ENCODE measurements at places on chromosomes 16 and 17.

DNA sequence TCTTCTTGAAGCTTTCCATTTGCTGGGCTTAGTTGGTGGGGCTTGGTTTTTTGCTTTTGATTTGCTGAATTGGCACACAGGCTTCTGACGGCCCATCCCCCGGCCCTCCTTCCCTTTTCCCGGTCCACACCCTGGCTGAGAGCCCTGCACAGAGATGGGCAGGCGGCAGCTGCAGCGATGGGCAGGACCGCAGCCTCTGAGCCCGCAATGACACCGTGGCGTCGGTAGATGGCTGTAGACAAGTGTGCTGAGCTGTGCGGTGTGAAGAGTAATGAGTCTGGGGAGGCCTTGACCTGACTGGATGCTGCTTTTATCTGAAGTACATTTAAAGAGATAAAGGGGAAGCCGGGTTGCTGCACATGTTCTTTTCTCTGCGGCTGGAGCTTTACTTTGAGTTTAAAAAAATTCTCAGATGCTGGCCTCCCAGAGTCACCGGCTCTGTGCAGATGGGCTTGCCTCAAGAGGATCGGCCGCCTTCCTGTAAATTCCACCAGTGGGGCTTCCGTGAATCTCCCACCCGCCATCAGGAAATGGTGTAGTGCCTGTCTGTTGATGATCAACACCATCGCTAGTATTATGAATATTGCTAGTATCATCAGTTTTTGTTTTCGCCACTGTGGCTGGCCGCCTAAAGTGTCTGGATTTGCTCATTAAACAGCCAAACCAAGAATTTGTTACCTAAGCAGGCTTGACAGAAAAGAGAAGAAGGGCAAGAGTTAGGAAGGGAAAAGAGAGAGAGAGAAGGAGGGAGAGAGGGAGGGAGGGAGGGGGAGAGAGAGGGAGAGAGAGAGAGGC is 245.6 kb upstream of the RBFOX1 start:
- no peaks in the 10 kb centered on the region for H3K4me1 ChIP-seq
- H3K4me3 ChIP-seq = no peak overlapping the region
- no peaks in the 10 kb centered on the region for H3K27me3 ChIP-seq
- H3K27ac ChIP-seq = no peak overlapping the region
- no peak for DNase-seq

DNA sequence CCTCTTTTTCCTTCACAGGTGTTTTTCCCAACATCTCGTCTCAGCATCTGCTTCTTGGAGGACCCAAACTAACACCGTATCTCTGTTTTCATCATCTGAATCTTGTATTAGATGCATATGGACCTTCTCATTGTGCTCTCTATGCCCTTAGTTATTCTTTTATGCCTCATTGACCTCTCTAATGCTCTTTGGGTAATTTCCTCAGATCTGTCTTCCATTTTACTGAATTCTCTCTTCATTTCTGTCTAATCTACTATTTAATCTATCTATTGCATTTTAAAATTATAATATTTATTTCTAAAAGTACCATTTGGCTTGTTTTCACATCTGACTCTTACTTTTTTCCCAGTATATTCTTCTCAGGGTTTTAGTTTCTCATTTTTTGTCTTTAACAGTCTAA is 81.1 kb downstream of the PITPNC1 start:
- peak overlapping the region; percentile 92 for H3K27ac ChIP-seq
- no peaks in the 10 kb centered on the region for H3K27me3 ChIP-seq

GRCh38 chr17:60724647-60725046 is 47.0 kb downstream of the BCAS3 start:
- H3K27ac ChIP-seq = no peak overlapping the region
- no peak for DNase-seq

- no peaks in the 10 kb centered on the region for H3K27me3 ChIP-seq
- no peaks in the 10 kb centered on the region for H3K4me1 ChIP-seq
- DNase-seq = no peak
- no peak overlapping the region for H3K4me3 ChIP-seq
Observed at GRCh38 chr17:36505171-36505570, 18.7 kb downstream of the ZNHIT3 start.

DNA sequence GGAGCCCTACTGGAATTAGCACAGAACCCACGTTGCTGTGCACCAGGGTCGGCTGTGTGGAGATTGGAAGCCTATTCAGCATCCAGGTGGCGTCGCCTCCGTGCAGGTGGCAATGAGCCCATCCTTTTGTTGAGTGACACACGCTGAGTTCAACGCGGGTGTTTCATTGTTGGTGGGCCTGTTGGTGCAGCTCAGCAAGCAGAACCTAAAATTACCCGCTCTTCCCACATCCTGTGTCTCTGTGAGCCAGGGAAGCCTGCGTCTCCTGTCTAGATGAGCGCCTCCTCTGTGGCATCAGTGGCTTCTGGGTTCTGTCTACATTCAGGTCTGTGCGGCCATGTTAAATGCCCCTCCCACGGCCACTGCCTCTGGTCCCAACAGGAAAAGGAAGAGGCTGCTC is 14.5 kb downstream of the CD2BP2 start:
- H3K27ac ChIP-seq = peak overlapping the region; percentile 83
- no peak for DNase-seq
- peaks cover 8% of the 10 kb centered on the region for H3K4me1 ChIP-seq
- H3K27me3 ChIP-seq = no peaks in the 10 kb centered on the region
- peak overlapping the region; percentile 51 for H3K4me3 ChIP-seq

GRCh38 chr17:27633312-27634025 is 2.5 kb downstream of the LGALS9 start:
- peaks cover 22% of the 10 kb centered on the region for H3K4me1 ChIP-seq
- H3K27me3 ChIP-seq = no peaks in the 10 kb centered on the region
- H3K36me3 ChIP-seq = no peaks in the 10 kb centered on the region
- no peak for DNase-seq
- peak overlapping the region; percentile 43 for H3K4me3 ChIP-seq

GRCh38 chr17:61414141-61414935 is 14.7 kb downstream of the TBX2 start:
- H3K27me3 ChIP-seq = peaks cover 29% of the 10 kb centered on the region
- no peak for DNase-seq
- no peaks in the 10 kb centered on the region for H3K36me3 ChIP-seq
- no peak overlapping the region for H3K4me3 ChIP-seq

DNA sequence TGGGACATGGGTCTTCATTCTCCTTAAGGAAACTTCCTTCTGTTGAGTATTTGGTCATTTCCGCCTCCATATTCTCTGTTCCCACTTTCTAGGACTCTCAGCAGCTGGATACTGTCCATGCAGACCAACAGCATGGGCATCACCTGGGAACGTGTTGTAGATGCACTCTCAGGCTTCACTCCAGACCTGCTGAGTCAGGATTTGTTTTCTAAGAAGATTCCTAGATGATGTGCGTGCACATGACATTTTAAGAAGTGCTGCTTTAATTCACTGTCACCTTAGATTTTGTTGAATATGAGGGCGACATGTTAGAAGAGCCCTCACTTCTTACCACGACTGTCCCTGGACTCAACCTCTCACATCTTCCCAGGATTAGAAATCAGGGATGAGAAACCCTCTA is 10.0 kb upstream of the SDK2 start:
- no peak overlapping the region for H3K27ac ChIP-seq
- DNase-seq = no peak
- H3K4me3 ChIP-seq = no peak overlapping the region
- peaks cover 15% of the 10 kb centered on the region for H3K36me3 ChIP-seq
- H3K4me1 ChIP-seq = peaks cover 9% of the 10 kb centered on the region

DNA sequence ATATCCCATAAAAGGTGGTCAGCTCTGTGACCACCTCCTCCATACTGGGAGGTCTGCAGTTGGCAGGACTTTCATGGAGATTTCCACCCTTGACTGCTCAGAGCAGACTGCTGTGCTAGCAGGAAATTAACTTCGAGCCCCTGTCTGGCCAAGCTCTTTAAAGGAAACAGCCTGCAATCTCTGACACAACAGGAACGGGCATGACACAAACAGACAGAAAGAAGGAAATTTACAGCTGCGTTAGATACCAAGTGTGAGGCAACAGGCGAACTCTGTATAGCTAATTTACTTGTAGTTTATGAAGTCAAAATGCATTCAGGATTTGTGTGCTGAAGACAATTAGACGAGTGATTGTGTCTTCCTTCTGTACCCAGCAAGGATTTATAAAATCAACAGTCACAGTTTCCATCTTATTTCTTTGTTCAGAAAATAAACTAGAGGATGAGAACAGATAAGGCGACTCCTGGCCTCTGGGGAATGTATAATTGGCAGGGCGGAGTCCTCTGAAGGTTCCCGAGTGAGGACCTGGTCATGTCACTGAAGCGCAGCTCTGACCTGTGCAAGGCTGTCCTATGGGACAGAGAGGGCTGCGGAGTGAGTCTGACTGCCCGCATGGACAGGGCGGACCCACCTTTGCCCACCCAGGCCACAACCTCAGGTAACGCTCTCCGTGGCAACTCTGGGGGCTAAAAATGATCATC is 16.1 kb downstream of the WIPI1 start:
- no peak overlapping the region for H3K4me3 ChIP-seq
- H3K27me3 ChIP-seq = no peaks in the 10 kb centered on the region
- no peaks in the 10 kb centered on the region for H3K36me3 ChIP-seq

GRCh38 chr16:53541326-53541725 is 38.3 kb upstream of the AKTIP start:
- no peak for DNase-seq
- peaks cover 8% of the 10 kb centered on the region for H3K4me1 ChIP-seq
- no peak overlapping the region for H3K4me3 ChIP-seq
- no peak overlapping the region for H3K27ac ChIP-seq
- no peaks in the 10 kb centered on the region for H3K36me3 ChIP-seq
- H3K27me3 ChIP-seq = peaks cover 8% of the 10 kb centered on the region

GRCh38 chr17:3683054-3683511 is 12.9 kb downstream of the P2RX5 start:
- DNase-seq = peak; percentile 69
- no peak overlapping the region for H3K4me3 ChIP-seq
- H3K27me3 ChIP-seq = no peaks in the 10 kb centered on the region
- H3K36me3 ChIP-seq = no peaks in the 10 kb centered on the region
- H3K27ac ChIP-seq = no peak overlapping the region
- H3K4me1 ChIP-seq = peaks cover 8% of the 10 kb centered on the region

Measured in naive thymus-derived CD8-positive, alpha-beta T cell (primary cell).